M059J (cell line): ENCODE measurements at places on chromosomes 11 and 22. TPM values are rescaled to one million over a fixed set of nuclear protein-coding genes. Genes with fewer than 3 reads are reported as not detected.

Gene YPEL1
- total RNA-seq: 1.2 and 2.4 TPM in 2 replicates

DNA sequence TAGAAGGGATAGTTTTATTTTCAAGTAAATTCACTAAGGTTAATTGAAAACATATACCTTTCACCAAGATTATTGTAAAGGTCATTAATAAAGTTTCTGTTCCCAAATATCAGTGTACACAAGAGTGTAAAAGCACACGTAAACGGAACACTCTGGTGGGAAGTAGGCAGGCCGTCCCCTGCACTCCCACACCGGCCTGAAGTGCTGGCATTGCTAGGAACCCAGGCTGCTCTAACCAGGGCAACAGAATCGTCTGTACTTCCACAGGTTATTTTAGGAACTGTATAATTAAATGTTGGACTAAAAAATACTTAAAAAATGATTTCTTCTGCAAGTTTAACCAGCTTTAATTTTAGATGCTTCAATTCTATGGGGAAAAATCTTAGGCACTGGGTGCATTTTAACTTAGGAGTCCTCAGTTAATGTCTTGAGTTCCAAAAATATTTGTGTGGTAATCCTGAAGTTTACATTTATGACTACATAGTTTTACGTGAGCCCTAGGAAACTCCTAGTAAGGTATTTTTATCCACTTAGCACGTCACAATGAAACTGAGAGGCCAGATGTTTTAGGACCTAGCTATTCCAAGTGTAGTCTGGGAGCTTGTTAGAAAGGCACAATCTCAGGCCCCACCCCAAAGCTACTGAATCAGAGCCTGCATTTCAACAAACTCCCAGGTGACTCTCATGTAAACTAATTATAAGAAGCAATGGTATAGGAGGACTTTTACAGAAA is 31.2 kb downstream of the KMT5B start:
- no peak for DNase-seq

- DNase-seq: no peak
Observed at GRCh38 chr11:96222102-96222501, 120.9 kb downstream of the MAML2 start.

- no peak for DNase-seq
Observed at GRCh38 chr11:133503776-133504175, 28.5 kb downstream of the OPCML start.

DNA sequence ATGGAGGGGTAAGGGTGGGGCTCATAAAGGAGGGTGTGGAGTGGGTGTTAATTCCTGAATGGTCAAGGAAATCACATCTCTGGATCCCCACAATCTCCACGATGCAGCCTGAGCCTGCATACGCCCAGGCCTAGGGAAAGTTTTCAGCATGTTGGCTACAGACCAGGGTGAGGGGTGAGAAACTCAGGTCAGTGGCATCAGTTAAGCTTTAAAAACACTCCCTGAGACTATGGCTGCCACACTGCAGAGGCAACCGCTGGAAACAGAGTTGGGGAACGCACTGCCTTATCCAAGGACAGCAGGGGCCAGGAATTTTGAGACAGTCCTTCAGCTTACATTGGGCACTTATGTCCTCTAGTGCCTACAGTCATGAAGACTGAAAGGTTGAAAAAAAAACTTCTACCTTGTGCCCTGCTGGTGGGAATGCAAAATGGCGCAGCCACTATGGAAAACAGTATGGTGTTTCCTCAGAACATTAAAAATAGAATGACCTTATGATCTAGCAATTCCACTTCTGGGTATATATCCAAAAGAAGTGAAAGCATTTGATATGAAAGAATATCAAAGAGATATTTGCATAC is 19.7 kb downstream of the DKK3 start:
- peak; percentile 65 for DNase-seq

Gene BARX2
- not detected in 2 replicates for total RNA-seq

- DNase-seq: no peak
Observed at GRCh38 chr11:31767066-31767465, 44.1 kb downstream of the PAX6 start.

Gene PTDSS2
- 27.5 and 35.5 TPM in 2 replicates for total RNA-seq

- DNase-seq: peak; percentile 9
Observed at GRCh38 chr11:78691215-78691614, 116.6 kb upstream of the NARS2 start.

Gene MEI1
- 0.30 TPM in 1 of 2 replicates, not detected in the other for total RNA-seq

Gene OSBP2
- 1.3 and 2.7 TPM in 2 replicates for total RNA-seq

Gene HEPHL1
- total RNA-seq: 1.0 and 1.2 TPM in 2 replicates

Gene OR5L1
- not detected in 2 replicates for total RNA-seq

- no peak for DNase-seq
Observed at GRCh38 chr22:31439808-31440207, 40.4 kb downstream of the DRG1 start.
